ENCODE measurements at places on chromosomes 12 and 14.
A peak's percentile ranks its signal among the peaks of the same experiment; 100 is the strongest.

DNA sequence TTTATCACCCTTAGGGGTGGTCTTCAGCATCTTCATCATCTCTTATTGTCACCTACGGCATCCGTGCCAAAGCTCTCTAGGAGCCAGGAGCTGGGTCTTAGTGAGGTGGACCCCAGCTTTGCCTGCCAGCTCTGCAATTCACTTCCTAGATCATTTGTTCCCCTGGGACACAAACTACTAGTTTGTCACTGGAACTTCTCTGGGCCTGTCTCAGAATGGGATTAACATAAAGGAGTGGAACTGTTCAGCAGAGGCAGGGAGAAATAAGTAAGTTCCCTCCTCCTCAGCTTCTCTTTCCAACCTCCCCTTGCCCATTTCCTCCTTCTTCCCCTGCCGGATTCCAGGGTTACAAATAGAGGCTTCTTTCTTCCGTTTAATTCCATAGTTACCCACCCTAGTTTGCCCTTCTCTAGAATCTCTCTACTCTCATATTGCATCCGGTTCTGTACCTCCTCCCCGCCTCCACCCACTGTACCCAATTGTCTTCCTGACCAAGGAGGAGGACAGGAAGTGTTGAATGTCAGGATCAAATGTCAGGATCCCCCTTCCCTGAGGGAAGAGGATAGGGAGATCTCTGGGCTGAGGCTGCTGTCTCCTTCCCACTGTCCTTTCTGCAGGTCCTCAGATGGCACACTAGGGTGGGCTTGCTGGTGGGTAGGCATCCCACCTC, 25.0 kb downstream of the LARP4 start:
- no peak for ATAC-seq

GRCh38 chr12:20646239-20646827, 48.8 kb upstream of the SLCO1C1 start:
- no peak for ATAC-seq

GRCh38 chr12:42213954-42214426, 24.1 kb downstream of the YAF2 start:
- ATAC-seq: no peak

DNA sequence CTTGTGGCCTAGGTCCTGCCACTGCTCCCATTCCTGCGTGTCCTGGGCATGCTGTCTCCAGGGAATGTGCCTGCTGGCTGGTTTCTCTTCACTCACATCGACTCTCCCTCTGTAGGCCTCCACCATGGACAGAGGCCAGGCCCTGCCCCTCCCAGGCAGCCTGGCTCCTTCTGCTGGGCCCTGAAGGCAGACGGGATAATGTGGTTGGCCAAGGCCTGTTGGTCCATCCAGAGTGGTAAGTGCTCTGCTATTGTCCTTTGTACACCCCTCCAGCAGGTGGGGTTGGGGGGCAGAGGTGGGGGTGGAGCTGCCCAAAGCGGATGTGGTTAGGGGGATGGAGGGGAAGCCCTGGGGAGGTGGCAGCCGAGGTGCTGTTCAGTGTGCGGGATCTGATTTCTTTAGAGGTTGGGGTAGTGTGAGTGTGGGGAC, 9.5 kb upstream of the NR4A1 start:
- no peak for ATAC-seq

- no peak for ATAC-seq
Measured at GRCh38 chr14:64971491-64971942, 619 bp downstream of the RAB15 start.

GRCh38 chr12:50212071-50212467, 44.9 kb upstream of the CERS5 start:
- ATAC-seq: no peak

DNA sequence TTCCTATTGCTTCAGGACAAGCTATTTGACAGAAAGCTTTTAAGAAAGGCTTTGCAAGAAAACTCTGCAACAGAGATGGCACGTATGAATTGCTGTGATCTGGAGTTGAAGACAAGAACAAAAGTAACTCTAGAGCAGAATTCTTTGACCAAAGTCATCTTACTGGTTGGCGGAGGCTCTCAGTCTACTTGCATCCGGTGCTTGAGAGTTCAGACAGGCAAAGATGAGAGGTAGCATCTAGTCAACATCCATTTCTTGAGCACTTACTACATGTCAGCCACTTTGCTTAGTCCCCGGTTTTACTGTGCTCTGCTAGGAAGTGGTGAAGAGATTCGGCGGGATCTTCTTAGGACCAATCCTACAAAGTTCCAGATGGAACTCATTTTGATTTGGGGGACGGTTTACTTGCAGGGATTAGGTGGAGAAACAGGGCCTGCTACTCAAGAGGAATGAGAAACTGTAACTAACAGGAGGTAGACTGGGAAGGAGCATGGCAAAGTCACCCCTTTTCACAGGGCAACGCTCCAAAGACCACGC, 404 bp upstream of the CCDC91 start:
- peak; percentile 10 for ATAC-seq

DNA sequence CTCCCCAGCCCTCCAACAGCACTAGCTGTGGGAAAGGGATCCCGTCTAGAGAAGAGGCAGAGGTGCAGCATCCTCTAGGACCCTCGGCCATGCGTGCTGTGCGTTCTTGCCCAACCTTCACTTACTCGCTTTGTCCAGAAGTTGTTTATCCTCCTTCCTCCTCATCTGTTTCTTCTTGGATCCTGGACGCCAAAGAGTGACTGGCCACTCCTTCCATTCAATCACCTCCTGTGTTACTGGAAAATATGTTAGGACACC, 140.5 kb downstream of the ZFP36L1 start:
- no peak for ATAC-seq

- ATAC-seq: no peak
Measured at GRCh38 chr12:24416423-24417109, 467.1 kb upstream of the SOX5 start.

- ATAC-seq: no peak
Measured at GRCh38 chr14:70838076-70838475, 28.8 kb upstream of the MAP3K9 start.

- ATAC-seq: no peak
Measured at GRCh38 chr14:92511453-92512238, 1.9 kb upstream of the RIN3 start.

GRCh38 chr12:104942075-104942474, 16.0 kb downstream of the SLC41A2 start:
- ATAC-seq: no peak

- ATAC-seq: peak; percentile 76
Measured at GRCh38 chr12:48687592-48687991, 5.6 kb upstream of the KANSL2 start.

GRCh38 chr12:56581418-56582145, 48.5 kb downstream of the BAZ2A start:
- ATAC-seq: peak; percentile 93

GRCh38 chr14:83217492-83217891, 1683.8 kb upstream of the SEL1L start:
- ATAC-seq: no peak

DNA sequence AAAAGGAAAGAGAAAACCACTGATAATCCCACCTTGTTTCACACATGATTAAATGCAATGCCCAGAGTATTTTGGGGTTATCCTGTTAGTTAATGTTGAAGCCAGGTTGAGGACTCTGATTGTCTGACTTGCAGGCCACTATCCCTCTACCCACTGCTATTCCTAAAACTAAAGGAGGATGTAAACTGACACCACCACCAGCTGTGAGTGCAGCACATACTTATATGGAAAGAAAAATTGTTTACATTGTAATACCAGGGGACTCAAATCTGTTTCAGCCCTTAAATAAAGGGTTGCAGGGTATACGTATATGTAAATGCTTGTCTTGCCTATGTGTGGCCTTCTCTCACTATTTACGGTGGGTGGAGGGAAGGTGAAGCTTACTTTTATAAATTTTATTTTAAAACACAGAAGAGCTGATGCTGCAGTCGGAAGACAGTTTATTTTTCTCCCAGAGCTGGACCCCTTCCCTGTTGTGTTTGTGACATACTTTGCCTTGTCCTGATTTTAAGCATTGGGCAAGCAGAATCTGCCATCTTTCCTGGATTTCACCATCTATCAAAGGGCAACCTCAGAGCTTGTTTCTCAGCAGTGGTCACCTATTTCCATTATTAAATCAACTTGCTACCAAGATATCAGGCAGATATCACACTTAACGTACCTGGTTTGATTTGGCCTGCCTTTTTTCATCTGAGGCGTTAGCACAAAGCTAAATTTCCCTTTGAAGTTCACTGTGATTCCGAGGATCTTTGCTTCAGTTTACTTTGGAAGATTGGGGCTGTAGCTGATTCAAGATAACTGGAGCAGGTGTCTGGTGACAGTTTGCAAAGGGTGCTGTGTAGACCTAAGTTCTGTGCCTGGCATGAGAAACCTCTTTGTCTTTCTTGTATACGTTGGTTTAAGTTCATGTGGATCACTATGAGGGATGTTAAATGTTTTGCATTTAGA, 25.2 kb downstream of the DAAM1 start:
- ATAC-seq: no peak

GRCh38 chr12:87756721-87757120, 272.5 kb downstream of the C12orf50 start:
- no peak for ATAC-seq

- ATAC-seq: no peak
Measured at GRCh38 chr14:64605926-64606685, 56.3 kb downstream of the PPP1R36 start.

- peak; percentile 68 for ATAC-seq
Measured at GRCh38 chr14:70821584-70822529, 12.5 kb upstream of the MAP3K9 start.

GRCh38 chr12:16350682-16351081, 3.2 kb downstream of the MGST1 start:
- ATAC-seq: no peak

GRCh38 chr12:12810553-12811021, 2.6 kb upstream of the DDX47 start:
- ATAC-seq: no peak

- no peak for ATAC-seq
Measured at GRCh38 chr12:42698213-42698612, 108.7 kb upstream of the PRICKLE1 start.

DNA sequence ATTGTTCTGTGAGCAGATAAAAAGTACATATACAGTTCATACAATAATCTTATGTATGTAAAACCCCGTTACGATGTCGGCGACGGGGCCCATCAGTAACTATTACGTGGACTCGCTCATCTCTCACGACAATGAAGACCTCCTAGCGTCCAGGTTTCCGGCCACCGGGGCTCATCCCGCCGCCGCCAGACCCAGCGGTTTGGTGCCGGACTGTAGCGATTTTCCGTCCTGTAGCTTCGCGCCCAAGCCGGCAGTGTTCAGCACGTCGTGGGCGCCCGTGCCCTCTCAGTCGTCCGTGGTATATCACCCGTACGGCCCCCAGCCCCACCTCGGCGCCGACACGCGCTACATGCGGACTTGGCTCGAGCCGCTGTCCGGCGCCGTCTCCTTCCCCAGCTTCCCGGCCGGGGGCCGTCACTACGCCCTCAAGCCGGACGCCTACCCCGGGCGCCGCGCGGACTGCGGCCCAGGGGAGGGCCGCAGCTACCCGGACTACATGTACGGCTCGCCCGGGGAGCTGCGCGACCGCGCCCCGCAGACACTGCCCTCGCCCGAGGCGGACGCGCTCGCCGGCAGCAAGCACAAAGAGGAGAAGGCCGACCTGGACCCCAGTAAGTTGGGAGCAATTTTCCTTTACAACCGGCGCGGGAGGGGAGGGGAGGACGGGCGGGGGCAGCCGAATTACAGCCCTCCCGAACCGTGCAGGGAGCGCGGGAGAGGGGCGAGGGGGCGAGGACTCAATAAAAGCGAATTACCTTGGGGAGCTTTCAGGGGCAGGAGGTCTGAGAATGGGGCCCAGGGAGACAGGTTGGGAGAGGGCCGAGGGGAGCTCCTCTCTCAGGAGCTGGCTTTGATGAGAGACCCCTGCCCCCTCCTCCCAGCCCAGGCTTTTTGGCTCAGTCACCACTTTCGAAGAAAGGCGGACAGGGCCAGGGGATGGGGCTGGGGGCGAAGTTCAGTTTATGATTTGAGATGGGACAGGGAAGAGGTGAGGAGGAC, at the start of gene HOXC9:
HOXC9 (plus strand) TSS at position 46 of the 999 bp plus-strand sequence; CDS start at position 74, 28 bp downstream.
- ATAC-seq: no peak

- peak; percentile 64 for ATAC-seq
Measured at GRCh38 chr12:109927622-109928021, 27.5 kb downstream of the TCHP start.

DNA sequence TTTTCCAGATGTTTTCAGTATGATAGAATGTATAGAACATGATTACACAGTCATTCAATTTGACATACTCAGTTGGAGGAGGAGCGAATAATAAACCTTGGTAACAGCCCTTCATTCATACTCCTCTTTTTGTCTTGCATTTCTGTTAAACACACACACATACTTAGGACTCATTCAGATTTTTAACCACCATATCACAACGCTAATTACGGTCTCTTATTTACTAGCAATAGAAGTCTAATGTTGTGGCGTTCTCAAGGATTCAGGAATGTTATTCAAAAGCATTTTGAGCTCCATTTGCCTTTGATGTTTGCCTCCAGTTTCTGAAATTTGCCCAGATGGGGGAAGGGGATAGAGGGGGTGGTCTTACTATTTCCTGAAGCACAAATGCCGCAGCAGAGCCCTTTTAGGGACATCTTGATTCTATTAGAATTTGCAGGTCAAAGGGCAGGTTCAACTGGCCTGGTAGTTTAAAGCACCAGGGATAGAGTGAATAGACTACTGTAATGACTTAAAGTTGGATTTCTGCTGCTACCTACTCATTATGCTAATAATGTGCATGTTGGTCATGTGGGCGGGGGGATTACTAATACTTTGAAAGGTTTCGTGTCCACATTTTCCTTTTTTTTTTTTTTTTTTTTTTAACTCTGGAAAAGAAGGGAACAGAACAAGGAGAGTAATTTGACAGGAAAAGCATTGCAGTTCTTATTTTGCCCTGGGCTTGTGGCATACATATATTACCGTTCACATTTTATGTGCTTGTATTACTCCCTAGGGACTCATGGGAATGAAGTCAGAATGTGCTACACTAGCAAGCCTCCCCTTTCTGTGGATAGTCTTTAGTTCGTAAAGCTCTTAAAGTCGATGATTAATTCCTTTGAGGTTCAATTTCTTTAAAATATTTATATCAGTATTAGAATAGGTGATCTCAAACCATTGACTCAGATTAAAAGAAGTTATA, 226.8 kb downstream of the FBXL14 start:
- no peak for ATAC-seq

- ATAC-seq: no peak
Measured at GRCh38 chr14:51901475-51902024, 41.1 kb downstream of the GNG2 start.

GRCh38 chr14:54718046-54718445, 151.1 kb downstream of the SAMD4A start:
- ATAC-seq: no peak

- ATAC-seq: peak; percentile 81
Measured at GRCh38 chr12:113174461-113175384, 10.6 kb downstream of the DDX54 start.

GRCh38 chr14:86936556-86936955, 1056.4 kb downstream of the GALC start:
- no peak for ATAC-seq

DNA sequence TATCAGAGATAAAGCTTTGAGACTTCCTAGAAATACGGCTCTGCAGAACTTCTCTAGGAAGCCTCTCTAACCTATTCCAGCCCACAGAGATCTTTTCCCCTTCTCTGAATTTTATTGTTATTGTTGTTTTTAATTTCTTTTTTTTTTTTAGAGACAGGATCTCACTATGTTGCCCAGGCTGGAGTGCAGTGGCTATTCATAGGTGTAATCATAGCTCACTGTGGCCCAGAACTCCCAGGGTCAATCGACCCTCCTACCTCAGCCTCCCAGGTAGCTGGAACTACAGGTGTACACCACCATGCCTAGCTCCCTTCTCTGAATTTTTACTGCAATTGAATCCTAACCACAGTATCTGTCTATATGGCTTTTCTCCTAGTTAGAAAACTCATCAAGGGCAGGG, 19.6 kb downstream of the SLC7A8 start:
- no peak for ATAC-seq
